Hepatic stellate cell (primary cell): ENCODE measurements at places on chromosomes 13 and 19.

GRCh38 chr13:32153056-32153455 lies 121.5 kb downstream of the FRY start:
- DNase-seq: peak; percentile 34

DNA sequence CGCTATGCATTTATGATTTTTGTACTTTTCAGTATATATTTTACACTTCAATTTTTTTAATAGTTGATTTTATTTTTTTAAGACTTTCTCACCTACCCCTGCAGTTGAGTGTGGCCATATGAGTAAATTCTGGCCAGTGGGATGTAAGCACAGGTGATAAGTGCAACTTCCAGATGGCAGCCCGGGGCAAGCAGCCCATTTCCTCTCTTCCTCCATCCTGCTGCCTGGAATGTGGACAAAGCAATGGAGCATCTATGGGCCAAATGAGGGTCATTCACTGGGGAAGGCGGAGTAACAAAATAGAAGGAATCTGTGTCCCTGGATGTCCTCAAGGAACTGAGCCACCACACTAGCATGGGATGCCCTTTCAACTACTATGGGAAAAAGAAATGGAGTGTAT lies 12.3 kb downstream of the RFXAP start:
- DNase-seq: no peak

DNA sequence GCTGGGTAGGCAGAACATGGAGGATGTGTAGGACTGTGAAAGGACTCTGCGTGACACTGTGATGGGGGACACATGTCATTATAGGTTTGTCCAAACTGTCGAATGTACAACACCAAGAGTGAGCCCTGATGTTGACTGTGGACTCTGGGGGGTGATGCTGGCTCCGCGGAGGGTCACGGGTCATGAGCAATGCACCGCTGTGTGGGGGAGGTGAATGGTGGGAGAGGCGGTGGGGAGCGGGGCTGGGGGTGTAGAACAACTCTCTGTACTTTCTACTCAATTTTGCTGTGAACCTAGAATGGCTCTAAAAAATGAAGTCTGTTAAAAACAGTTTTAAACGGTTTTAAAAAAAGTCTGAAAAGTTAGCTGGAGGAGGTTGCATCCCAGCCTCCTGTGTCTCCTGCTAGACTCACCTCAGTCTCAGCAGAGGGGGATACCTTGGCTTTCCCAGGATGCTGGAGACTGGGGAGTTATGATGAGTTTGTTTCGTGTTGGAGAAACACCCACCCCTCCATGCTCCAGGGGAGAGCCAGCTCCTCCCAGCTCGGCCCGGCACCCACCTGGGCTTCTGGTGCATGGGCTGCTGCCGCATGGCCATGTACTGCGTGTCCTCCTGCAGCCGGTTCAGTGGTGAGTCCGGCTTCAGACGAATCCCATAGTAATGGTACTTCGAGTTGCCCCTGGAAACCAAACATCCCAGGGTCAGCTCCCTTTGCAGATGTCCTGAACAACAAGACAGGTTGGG lies 34.7 kb upstream of the RANBP3 start:
- DNase-seq: no peak

- DNase-seq: no peak
Measured at GRCh38 chr13:24274452-24275021, 34.8 kb upstream of the C1QTNF9 start.

DNA sequence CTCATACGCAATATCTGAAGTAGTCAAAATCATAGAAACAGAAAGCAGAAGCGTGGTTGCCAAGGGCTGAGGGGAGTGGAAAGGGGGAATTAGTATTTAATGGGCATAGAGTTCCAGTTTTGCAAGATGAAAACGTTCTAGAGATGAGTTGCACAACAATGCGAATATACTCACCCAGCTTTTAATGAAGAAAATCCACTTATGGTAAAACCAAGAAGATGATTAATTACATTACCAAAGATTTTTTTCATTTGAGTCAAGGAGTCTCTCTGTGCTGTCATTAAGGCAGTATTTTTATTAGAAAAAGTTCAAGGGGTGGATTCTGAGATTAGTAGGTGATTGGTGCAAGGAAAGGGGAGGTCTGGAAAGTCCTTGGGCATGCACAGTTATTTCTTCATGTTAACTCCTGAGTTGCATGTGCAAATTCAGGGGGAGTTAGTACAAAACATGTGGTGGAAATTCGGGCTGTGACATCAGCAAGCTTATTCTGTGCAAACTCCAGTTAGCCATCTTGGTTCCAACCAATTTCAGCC lies 6.9 kb upstream of the CBY2 start:
- DNase-seq: no peak
